ENCODE measurements at places on chromosomes 7 and 10.

- no peak for DNase-seq
Measured at GRCh38 chr7:96408881-96409280, 87.0 kb upstream of the SLC25A13 start.

GRCh38 chr10:7258948-7259523 is 151.8 kb downstream of the SFMBT2 start:
- DNase-seq, result no peak

DNA sequence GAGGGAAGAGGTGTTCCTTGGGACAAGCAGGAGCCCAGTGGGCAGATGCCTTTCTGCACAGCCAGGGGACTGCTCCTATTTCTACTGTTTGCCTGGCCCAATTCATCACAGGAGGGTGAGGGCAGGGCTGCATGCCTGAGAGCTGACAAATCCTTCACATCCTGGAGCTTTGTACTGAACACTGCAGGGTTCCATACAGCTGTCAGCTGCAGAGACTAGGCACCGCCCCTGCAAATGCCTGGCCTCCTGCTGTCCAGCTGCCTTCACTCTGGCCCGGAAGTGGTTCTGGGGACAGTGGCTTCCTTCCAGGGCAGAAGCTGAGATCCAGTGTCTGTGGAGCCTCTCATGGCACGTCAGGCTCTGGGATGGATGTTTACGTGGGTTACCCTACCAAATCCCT is 470.7 kb downstream of the DNAJB6 start:
- no peak for DNase-seq

DNA sequence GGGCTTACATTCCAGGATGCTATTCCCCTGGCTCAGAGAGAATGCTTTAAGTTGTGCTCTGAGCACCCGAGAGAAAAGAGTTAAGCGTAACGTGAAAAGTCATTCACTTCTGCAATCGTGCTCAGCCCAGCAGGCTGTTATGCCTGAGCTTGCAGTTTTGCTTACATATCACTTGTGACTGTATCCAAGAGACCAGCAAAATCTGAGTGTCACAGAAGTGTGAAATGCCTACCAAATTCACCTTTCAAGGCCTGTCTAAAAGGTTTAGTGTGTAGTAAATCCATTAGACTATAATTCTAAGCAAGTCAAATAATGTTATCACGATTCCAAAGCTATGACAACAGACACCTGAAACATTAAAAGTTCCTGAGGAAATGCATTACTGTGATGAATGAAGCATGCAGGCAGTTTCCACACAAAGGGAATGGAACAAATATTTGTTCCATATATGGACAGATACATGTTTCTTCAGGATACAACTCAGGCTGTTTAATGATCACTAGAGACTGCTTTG is 20.1 kb downstream of the ITGB1 start:
- DNase-seq, result no peak

- DNase-seq, result no peak
Measured at GRCh38 chr7:142914121-142914520, 19.4 kb downstream of the TRPV5 start.

GRCh38 chr7:130069179-130069977 is 956 bp upstream of the KLHDC10 start:
- no peak for DNase-seq

All from muscle of back (tissue), 13 donors.